Pons (tissue), 1 donor: ENCODE measurements at places on chromosomes 7 and 10.

DNA sequence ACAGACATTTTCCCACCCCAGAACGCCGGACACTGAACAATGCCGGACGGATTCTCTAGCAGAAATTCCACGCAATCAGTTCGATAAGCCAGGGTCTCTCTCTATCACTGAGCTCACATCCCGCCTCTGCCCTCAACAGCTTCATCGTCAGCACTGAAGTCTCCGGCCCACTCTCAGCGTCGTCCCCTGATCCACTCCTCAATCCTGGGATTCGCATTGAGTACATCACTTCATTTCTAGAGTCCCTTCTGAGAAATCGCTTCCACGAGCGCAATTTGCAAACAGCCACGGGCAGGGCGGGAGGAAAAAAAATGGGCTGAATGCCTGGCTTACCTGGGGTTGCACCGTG lies 365 bp downstream of the YME1L1 start:
- DNase-seq: peak; percentile 26

DNA sequence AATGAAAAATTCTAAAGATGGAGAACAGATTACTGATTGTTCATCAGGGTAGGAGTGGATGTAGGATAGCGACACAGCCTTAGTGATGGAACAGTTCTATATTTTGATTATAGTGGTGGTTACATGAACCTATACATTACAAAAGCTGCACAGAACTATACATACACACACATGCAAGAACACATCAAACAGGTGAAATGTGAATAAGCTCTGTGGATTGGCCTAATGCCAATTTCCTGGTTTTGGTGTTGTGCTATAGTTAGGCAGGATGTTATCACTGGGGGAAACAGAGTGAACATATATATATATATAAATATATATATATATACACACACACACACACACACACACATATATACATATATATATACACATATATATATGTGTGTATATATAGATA lies 76.4 kb upstream of the PIK3CG start:
- no peak for DNase-seq

GRCh38 chr7:84565345-84566074 lies 370.9 kb upstream of the SEMA3A start:
- DNase-seq: no peak

GRCh38 chr7:18145160-18145559 lies 117.5 kb upstream of the PRPS1L1 start:
- DNase-seq: no peak

GRCh38 chr10:34644224-34644623 lies 170.9 kb downstream of the PARD3 start:
- DNase-seq: no peak

DNA sequence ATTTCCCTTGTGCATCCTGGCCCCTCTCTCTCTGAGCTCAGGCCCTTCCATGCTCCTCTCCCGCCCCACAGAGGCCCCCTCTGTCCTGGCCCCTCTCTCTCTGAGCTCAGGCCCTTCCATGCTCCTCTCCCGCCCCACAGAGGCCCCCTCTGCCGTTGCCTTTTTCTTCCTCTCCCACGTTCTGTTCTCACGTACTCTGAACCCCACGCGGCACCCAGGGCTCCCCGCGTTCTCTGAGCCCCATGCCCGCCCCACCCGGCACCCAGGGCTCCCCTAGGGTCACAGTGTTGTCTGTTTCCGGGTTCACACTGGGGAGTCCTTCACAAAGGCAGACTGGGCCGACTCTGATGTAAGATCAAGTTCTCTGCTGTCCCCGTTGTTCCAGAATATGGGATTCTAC lies 336.8 kb downstream of the DNAJB6 start:
- DNase-seq: no peak

GRCh38 chr10:100774223-100774622 lies 28.8 kb downstream of the PAX2 start:
- DNase-seq: no peak
